Hematopoietic multipotent progenitor cell (in vitro differentiated cells): ENCODE measurements at places on chromosomes 2 and 18. TPM values are rescaled to one million over a fixed set of nuclear protein-coding genes. Genes with fewer than 3 reads are reported as not detected.

GRCh38 chr2:64019975-64020528 lies 824 bp upstream of the VPS54 start:
- DNase-seq, result peak; percentile 39

The HRH4 gene
- 0.54 TPM for total RNA-seq

GRCh38 chr2:3122525-3122924 lies 255.1 kb downstream of the EIPR1 start:
- DNase-seq, result no peak

DNA sequence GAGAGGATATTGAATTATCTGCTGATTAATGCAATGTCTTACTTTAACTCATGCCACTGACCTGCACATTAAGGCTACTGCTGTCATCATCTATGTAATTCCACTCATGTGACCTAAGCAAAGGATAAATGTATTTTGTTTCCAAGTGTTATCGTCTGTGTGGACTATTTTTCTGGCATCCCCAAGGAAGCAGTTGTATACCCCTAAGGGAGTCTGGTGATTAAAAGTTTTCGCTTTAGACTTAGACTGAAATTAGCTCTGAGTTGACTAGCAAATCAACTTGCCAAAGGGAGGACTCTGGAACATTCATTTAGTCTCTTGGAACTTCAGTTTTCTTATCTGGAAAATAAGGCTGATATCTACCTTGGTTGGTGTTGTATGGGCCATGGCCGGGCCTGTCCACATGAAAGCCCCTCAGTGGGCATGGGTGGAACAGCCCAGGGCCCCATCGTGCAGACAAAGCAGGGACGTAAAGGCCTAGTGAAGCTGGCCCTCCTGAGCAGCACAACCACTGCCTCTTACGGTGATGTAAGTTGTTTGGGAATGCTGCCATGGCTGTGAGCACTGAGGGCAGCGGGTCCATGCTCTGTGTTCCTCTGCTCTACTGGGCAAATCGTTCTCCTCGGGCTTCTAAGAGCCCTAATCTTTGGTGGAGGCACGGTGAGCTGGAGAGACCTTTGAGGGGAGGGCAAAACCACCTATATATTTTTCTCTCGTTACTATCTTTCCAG lies 144.4 kb upstream of the RNF152 start:
- DNase-seq, result no peak

DNA sequence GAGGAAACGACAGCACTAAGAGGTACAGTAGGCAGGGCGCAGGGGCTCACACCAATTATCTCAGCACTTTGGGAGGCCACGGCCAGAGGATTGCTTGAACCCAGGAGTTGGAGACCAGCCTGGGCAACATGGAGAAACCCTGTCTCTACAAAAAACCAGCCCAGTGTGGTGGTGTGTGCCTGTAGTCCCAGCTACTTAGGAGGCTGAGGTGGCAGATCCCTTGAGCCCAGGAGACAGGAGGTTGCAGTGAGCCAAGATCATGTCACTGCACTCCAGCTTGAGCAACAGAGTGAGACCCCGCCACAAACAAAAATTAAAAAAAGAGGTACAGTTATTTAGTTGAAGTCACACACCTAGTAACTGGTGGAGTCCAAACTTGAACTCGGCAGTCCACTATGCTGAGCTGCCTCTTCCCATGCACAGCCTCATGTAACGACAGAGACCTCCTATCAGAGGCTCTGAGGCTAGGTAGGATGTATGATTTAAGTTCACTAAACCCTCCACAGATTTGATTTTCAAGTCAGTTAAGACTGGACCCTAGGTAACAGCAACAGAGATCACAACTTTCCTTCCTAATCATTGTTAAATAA lies 8.7 kb downstream of the STK17B start:
- no peak for DNase-seq

DNA sequence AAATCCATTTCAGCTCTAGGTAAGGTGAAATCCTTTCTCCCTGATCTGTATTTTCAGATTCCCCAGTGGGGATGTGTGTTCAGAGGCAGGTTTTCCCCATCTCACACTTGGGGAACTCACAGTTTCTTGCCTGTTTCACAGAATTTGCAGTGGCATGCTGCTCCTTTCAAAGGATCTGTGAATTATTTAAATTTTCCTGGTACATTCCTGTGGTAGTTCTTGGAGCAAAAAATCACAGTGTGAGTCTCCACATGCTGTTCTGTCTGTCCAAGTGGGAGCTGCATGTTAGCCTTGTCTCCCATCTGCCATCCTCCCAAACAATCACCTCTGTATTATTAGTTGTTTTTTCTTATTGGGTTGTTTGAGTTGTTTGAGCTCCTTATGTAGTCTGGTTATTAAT lies 372.9 kb downstream of the ARL6IP6 start:
- DNase-seq, result no peak

DNA sequence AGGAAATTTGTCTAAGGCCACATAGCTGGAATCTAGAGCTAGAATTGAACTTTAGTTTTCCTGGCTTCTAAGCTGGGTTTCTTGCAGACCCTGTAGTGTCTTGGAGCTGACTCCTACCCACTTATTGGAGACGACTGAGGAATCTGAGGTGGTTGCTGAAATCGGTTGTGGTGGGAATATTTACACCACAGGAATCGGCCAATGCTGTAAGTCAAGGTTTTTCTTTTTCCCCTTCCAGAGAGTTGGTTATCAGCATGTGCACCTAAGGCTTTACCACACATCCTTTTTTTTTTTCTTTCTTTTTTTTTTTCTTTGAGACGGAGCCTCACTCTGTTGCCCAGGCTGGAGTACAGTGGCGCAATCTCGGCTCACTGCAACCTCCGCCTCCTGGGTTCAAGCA lies 9.4 kb downstream of the CABLES1 start:
- no peak for DNase-seq

DNA sequence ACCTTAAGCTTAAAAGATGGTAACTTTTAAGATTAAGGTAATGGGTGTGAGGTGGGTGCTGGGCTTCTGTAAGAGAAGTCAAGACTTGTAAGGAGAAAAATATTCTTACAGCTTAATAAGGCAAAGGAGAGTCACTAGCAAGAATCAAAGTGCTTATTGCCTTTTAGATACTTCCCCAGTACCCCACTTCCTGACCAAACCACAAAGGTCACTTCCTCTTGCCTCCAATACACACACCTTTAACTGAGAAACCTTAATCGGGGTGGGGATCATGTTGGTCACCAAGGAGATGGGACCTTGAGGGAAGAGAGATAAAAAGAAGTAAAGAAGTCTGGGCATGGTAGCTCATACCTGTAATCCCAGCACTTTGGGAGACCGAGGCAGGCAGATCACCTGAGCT lies 10.6 kb upstream of the ATG16L1 start:
- DNase-seq, result no peak

GRCh38 chr18:77737405-77737804 lies 487.8 kb downstream of the GALR1 start:
- no peak for DNase-seq

DNA sequence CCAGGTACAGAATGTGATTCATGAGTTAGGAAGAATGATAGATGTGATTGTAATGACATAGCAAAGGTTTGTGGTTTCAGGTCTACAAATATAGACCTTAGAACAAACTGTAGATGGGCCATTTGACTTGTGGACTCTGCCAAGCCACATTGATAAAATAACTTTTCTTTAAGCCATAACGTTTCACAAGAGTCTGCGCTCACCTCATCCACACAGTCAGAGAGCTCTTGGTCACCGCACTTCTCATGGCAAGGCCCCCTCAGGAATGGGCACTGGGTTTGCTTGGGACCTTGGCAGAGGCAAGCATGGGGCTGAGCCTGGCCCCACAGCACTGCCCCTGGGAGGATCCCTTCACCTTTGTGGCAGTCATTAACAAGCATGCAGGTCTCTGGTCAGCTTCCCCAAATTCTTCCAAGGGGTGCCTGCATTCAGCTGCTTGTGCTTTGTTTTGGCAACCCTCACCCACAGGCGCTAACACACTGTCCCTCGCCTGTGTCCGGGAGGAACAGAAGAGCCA lies 14.0 kb downstream of the ARMC9 start:
- no peak for DNase-seq

DNA sequence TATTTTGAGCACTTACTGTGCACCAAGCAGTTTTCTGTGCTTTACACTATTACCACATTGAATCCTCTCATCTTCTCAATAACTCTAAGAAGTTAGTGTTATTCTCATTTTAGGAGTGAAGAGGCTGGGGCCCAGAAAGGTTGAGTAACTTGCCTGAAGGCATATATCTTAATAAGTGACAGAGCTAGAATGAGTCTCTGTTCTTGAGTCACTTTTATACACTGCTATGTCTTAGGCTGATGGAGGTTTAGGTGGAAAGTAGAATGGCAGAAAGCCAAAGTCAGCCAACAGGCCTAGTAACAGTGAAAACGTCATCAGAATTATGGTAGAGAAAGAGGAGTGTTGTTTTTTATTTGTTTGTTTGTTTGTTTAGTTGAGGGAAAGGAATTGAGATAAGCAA lies 27.9 kb upstream of the RPE start:
- no peak for DNase-seq

The TTC39C gene
- 17.2 TPM for total RNA-seq

DNA sequence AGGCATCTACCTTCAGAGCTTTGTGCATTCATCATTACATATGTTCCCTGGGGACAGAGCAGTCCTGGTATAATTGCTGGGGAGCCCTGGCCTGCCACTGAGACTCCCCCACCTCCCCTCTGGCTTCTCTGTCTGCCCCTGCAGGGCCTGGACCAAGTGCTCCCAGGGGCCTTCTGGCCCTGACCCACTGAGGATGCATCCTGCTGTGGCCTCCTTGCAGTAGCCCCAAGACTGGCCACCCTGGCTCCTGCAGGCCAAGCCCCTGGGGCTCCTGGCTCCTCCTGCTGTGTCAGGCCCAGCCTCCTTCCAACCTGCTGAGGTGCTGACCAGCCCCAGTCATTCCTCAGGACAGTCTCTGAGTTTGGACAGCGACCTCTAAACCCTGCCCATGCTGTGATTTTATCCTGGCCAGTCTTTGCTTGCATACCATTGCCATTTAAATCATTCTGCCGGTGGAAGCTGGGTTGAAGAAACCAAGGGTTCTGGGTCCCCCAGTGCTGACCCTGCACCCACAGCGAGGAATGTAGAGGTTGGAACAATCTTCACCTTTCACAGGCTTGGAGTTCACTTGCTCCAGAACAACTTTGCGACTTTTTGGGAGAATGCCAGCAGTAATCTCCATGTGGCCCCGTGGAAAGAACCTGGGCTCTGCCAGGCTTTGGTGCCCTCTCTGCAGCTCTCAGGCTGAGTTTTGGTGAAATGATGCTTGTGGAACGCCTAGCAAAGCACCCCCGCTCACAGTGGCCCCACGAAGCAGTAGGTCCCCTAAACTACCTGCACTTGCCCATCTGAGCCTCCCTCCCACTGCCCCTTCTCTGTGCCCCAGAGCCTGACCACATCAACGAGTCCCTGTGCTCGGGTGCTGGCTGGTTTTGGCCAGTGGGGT lies 167.3 kb upstream of the GLI2 start:
- no peak for DNase-seq

GRCh38 chr18:24071779-24072178 lies 57.2 kb downstream of the TTC39C start:
- DNase-seq, result no peak

DNA sequence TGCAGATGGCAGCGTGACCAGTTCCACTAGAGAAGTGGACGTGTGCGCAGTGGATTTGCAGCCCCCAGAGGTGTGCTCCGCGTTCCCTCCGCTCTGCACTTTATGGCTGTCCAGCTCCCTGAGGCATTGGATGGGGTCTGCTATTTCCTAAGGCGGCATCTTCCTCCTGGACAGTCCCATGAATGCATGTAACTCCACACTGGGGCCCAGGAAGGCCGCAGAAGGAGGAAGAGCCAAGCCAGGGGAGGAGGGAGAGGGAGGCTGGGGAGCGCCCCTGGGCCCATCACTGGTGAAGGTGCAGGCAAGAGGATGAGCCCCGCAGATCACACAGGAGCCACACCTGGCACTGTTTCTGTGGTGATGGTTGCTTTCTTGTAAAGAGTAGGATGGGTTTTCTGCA lies 99.1 kb downstream of the PTGR3 start:
- DNase-seq, result no peak

GRCh38 chr2:14634489-14635390 lies 2.2 kb downstream of the LRATD1 start:
- no peak for DNase-seq

GRCh38 chr18:43115076-43115921 lies at the start of gene RIT2:
RIT2 (minus strand) TSS chr18:43115685.
- DNase-seq, result no peak

The STARD6 gene
- not detected for total RNA-seq

- no peak for DNase-seq
Measured at GRCh38 chr2:149901231-149901859, 313.8 kb upstream of the MMADHC start.
